A172 (cell line): ENCODE measurements at places on chromosomes 7 and 10. TPM values are rescaled to one million over a fixed set of nuclear protein-coding genes. Genes with fewer than 3 reads are reported as not detected.

GRID2IP gene
- 0.03 and 0.22 TPM in 2 replicates for total RNA-seq

DNA sequence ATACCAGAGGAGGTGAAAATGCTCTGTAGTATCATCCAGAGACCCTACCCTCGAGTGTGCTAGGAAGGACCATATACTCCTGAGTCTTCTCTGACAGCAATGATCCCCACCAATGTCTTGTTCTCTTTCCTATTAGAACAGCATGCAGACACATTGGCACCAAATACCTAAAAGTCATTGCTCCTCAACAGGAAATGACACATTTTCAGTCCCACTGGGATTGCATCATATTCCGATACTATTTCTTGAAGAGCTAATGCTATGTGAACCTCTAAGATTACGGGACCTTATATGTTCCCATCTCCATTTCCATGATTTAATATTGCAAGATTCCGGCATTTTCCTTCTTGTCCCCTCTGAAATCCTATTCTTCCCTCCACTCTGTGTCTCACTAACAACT is 177.4 kb downstream of the NRP1 start:
- DNase-seq = peak; percentile 65

NPSR1 gene
- total RNA-seq = not detected in 2 replicates

- no peak for DNase-seq
Observed at GRCh38 chr10:2914741-2915140, 152.6 kb upstream of the PFKP start.

GRCh38 chr7:112708236-112708635 is 82.0 kb downstream of the TMEM168 start:
- no peak for DNase-seq

DNA sequence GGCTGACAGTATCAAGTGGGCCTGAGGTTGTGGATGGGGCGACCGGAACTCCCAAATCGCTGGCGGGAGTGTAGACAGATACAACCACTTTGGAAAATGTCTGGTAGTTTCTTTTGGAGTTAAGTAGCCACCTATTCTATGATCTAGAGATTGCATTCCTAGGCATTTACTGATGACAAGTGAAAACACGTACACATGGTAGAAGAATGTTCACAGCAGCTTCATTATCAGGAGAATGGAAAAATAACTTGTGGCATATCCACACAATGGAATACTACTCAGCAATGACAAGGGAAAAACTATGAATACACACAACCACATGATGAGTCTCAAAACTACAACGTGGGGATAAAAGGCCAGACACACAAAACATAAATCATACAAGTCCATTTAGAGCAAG is 146.0 kb downstream of the MYOF start:
- DNase-seq = no peak

- peak; percentile 21 for DNase-seq
Observed at GRCh38 chr7:119254742-119255141, 1018.2 kb upstream of the KCND2 start.

GRCh38 chr10:130352291-130352645 is 216.1 kb downstream of the GLRX3 start:
- no peak for DNase-seq
